Stimulated activated CD4-positive, alpha-beta T cell treated with anti-CD3 and anti-CD28 coated beads, Interleukin-12 subunit alpha, Interleukin-12 subunit beta, amount 100 ng/mL, for 4 hours (primary cell): ENCODE measurements at places on chromosomes 5 and 9.

GRCh38 chr9:109989296-109989695 lies 209.3 kb downstream of the PALM2AKAP2 start:
- DNase-seq: no peak

GRCh38 chr9:129946246-129946995 lies 96.6 kb downstream of the FNBP1 start:
- DNase-seq: no peak

DNA sequence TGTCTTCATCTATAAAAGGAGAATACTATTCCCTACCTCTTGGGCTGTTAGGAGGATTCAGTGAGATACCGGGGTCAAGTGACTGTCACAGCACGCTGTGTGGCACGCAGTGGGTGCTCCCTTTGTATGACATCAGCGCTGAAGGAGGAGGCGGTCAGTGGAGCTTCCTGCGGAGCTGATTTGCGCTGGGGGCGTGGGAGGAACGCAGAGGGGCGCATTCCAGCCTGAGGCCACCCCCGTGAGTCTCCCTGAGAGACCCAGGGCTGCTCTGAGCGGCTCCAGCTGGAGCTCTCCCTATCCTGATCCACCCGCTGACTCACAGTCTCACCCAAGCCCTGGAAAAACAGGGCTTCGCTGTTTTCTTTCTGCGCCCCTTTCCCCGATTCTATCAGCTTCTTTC lies 24.3 kb upstream of the NEURL1B start:
- no peak for DNase-seq

- DNase-seq: no peak
These were observed 5.3 kb downstream of the NSA2 start for GRCh38 chr5:74772359-74772758.

- DNase-seq: no peak
These were observed 1556.5 kb upstream of the C9orf72 start for GRCh38 chr9:29129763-29130162.

DNA sequence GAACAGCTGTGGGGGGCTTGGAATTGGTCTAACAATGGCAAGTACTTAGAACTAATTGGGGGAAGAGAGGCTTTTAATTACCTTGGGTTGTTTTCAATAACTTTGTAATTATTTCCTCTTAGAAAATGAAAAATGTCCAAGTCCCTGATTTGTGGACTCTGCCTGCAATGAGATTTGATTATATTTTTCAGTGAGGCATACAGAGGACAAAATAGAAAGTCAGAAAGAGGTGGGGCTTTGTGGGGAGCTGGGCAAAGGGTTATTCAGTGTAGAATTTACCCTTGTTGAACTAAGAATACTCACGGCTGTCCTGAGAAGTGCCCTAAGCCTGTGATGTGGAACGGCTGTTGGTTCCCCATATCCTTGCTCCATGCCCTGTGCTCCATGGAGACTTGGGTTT lies 153.0 kb downstream of the ICE1 start:
- no peak for DNase-seq

DNA sequence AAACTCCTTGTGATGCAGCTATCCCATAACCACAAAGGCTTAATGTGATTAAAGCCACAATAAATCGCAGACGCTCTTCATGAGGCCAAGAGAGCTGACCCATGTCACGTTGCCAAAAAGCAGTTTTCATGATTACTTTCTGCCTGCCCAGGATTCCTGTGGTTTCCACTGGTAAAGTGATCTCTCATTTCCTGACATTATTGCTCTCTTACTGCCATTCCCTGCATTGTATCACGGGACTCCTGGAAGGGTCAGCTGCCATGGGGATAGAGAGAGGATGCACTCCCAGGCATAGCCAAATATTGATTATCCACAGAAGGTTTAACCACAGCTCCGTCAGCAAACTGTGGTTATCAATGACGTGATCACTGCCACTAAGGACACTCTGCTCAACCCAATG lies 103.8 kb upstream of the SLC1A3 start:
- DNase-seq: no peak

- DNase-seq: no peak
These were observed 426.7 kb upstream of the FTMT start for GRCh38 chr5:121424976-121425375.

- DNase-seq: no peak
These were observed at the start of gene PCDHAC2 for GRCh38 chr5:140966293-140967225. Gene PCDHAC2 (plus strand): TSS chr5:140966476. CDS start chr5:140966767, 291 bp downstream.

DNA sequence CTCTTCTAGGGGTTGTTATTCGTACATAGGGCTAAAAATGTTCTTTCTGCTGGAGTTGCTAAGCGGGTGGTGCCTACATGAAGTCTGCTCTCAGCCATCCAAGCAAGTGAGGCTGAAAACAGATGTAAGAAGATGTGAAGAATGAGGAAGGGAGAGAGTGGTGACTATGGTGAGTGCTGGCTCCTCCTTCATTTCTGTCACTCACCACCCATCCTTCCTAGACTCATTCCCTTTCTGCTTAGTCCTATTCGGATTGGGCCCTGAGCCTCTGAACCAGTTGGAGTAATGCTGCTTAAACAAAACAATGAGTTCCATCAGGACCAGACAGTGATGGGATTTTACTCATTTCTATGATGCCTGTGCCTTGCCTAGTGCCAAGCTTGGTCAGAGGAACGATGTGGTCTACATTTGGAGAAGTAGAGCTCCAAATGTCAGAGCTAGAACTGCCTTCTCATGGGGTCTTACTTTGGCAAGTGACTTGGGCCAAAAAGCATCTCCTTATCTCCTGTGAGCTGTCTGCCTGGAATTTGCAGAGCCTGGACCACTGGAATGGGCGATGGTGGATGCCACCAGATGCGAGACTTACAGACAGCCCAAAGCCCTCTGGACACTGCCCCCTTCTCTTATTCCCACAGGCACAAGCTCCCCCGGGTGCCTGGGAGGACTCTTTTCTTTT lies 192.9 kb downstream of the FBXL7 start:
- no peak for DNase-seq

GRCh38 chr9:122215663-122216062 lies 13.1 kb downstream of the LHX6 start:
- no peak for DNase-seq

DNA sequence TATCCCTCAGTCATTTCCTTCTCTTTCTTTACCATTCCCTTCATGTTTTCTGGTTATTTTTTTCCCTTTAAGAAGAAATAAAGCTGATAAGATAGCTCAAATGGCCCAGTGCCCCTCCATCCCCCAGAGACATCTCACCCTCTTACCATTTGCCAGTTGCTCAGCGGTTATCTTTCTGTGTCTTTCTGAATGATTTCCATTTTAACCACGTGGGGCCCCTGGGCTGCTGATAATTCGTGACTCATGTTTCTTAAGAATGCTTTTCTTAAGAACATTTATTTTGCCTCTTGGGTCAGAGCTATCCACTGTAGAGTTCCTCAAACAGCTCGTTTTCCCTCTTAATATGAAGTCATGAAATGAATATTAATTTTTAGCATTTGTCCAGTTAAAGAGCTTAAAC lies 147.8 kb downstream of the MAST4 start:
- DNase-seq: no peak

DNA sequence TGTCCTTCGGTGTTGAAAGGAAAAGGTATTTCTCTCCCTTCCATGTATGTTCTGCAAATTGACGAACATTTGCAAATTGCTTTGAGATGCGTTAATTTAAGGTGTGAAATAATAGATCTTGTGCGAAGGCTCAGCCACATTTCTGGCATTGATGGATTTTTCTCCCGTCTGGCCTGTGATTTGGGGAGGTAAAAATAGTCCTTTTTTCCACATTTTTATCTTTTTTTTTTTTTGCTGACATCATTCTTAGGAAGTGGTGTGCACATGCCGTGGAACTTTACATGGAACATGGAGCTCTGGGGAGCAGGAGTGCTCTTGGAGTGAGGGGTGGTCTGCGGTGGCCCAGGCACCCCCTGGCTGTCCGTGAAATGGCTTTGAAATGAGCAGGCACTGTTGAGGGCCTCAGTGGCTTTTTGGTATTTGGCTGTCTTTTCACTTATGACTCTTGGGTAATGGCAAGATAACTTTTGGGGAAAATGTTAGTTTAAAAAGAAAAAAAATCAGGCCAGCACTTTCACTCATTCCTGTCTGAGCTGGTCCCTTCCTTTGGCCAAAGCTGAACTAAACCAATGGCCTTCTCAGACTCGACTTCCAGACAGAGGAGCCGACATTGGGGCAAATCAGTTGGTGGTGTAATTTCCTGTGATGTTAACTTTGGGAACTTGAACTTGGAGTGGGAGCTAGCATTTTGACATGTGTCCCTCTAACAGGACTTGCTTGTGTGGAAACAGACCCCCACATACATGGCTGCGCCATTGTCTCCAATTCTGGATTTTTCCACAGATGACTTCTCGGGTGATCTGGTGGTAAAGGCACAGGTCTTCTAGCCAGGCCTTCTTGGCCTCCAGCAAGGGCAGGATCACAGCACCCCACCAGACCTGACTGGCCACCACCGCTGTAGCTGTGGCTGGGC lies 4.2 kb downstream of the NEK6 start:
- no peak for DNase-seq

DNA sequence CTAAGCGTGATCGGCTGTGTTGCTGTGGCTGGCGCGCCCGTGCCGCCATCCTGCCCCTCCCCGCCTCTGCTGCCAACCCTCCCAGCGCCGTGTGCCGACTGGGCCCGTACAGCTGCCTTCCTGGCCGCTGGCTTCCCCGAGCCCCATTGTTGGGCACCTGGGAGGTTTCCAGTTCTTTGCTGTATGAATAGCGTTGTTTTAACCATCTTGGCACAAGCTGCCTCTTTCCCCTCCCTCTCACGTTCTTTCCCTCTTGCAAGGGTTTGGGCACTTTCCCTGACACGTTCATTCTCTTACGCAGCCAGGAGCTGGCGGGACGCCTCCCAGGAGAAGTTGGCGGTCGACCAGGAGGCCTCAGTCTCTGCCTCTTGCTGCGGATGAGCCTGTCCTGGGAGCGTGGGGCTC lies 43.1 kb upstream of the RXRA start:
- DNase-seq: no peak

DNA sequence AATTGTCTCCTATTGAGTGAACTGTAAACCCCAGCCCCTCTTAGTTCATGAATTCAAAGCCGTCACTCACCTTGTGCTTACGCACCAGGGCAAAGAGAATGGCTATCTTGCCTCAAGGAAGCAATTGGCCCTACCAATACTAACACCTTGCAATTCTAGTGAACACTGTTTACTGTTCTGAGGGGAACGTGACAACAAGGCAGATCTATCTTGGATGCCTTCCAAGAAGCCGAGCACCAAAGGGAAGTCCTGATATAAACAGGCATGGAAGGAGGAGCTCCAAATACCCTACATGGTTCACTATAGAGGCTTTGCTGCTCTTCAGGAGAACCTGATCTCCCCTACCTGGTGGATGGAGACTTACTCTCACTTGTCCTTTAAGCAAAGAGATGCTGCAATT lies 1.7 kb upstream of the PLPPR1 start:
- DNase-seq: no peak

GRCh38 chr5:77104813-77105212 lies 17.7 kb upstream of the ZBED3 start:
- no peak for DNase-seq

DNA sequence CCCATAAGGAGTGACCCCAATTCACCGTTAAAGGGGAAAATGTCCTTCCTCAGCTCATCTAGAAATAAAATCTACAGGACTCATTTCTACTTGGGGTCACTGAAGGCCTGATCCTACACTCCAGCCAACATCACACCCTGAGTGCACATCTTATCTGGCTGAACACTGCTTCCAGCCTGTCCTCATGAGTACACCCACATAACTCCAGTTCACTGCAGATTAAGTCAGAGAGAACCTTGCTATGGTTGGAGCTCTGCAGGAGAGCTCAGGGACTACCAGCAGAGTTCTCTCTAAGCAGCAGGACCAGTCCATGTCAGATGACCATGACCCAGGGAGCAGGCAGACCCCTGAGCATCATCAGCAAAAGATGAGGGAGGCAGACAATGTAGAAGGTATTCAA lies 126.9 kb upstream of the MAP3K1 start:
- DNase-seq: no peak

DNA sequence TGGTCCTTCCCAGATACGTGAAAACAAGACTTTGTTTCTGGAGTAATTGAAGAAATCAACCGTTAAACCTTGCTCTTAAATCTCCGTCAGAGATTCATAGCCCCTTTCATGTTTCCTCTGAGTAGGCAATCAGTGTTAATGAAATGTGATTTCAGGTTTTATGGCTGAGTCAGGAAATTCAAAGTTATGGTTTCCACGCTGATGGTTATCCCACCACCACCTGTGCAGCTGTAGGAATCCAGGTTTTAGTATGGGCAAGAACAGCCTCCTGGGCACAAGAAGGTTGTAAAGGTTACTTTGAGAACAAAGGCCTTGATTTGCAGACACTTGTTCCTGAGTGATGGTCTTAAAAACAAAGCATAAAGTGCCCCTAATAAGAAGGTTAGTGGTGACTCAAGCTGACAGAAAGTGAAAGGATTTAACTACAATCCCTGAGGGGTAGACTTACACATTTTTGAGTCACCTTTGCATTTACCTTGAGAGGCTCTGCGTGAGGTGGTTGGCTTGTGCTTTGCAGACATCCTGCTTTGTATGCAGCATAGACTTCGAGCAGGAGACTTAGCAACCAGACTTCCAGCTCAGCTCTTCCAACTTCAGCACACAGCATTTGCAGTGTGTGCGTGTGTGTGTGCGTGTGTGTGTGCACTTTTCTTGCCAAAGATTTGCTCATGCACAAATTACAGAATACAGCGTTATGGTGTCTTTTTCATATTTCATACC lies 159.6 kb downstream of the TLE4 start:
- DNase-seq: no peak
